ENCODE measurements at places on chromosomes 13 and 19.

DNA sequence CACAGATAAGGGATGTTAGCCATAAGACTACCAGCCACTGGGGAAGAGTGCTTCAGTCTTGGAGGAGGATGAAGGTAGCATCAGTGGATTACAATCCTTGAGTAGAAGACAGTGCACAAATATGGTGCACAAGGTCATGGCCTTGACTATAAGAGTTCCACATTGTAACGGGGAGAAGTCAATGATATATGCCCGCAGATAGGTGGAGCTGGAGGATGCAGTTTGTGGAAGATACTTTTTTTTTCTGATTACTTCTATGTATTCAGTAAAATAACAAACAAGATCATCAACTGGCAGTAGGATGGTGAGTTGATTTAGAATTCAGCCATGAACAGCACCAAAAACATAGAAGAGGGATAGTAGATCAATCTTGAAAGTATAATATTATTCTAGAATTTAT lies 926.8 kb upstream of the MIR17HG start:
- DNase-seq = no peak

DNA sequence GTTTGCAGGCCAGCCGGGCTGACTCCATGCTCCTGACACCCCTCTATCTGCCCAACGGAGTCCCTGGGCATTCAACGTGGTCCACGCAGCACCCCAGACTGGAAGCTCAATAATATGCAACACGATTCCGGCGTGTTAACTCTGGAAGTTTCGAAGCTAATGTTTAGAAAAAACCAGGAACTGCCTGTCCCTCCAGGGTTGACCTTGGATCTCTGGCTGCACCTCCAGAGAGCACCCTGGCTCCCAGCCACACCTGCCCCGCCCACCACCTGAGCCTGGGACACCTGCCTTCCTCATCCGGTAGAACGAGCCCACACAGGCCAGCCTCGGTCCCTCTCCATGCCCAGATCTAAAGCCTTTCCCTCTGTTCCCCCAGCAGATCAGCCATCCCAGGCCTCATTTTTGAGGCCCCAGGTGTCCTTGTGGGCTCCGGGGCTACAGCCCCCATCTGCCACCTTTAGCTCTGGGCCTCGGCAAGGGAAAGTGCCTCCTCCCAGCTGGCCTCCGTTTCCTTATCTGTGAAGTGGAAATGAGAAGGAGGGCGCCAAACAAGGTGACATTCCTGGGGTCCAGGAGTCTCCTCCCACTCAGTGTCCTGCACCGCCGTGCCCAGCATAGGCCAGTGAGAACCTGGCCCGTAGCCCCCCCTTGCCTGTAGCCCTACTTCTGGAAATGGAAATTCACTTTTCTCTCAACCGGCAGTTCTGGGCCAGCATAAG lies 38.7 kb downstream of the KLF2 start:
- no peak for DNase-seq

- DNase-seq = no peak
These were observed 185.7 kb downstream of the KLF5 start for GRCh38 chr13:73244467-73244866.

DNA sequence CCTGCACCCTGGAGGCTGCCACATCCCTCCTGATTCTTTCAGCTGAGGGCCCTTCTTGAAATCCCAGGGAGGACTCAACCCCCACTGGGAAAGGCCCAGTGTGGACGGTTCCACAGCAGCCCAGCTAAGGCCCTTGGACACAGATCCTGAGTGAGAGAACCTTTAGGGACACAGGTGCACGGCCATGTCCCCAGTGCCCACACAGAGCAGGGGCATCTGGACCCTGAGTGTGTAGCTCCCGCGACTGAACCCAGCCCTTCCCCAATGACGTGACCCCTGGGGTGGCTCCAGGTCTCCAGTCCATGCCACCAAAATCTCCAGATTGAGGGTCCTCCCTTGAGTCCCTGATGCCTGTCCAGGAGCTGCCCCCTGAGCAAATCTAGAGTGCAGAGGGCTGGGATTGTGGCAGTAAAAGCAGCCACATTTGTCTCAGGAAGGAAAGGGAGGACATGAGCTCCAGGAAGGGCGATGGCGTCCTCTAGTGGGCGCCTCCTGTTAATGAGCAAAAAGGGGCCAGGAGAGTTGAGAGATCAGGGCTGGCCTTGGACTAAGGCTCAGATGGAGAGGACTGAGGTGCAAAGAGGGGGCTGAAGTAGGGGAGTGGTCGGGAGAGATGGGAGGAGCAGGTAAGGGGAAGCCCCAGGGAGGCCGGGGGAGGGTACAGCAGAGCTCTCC lies 6.9 kb upstream of the CEACAM5 start:
- peak; percentile 72 for DNase-seq

- DNase-seq = no peak
These were observed 669.1 kb upstream of the PCDH20 start for GRCh38 chr13:62084728-62085127.

DNA sequence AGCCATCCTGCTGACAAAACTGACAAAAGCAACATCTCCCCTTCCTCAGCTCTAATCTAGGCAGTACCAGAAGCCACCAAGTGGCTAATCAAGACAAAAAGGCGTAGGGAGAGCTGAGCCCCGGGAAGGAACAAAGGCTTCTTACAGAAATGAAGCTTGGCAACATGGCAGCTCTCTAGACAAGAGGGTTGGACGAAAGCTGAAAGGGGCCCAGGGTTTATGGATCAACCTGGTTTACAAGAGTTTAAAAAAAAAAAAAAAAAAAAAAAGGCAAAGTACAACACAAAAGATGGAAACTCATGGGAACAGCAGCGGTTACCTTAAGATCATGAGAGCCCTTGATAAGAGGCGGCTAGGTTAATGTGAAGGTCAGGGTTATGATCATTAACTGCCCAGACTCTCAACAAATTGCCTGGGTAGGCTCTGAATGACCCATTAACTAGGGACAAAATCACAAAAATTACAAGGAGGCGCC lies 14.0 kb downstream of the ZC3H4 start:
- DNase-seq = no peak

GRCh38 chr19:11180346-11180745 lies 17.0 kb downstream of the KANK2 start:
- no peak for DNase-seq

- no peak for DNase-seq
These were observed at the start of gene SLITRK5 for GRCh38 chr13:87671031-87671752. SLITRK5 (plus strand) TSS chr13:87671371; CDS start chr13:87675389, 4,018 bp downstream.

GRCh38 chr19:18886972-18887371 lies 9.0 kb downstream of the CERS1 start:
- no peak for DNase-seq

DNA sequence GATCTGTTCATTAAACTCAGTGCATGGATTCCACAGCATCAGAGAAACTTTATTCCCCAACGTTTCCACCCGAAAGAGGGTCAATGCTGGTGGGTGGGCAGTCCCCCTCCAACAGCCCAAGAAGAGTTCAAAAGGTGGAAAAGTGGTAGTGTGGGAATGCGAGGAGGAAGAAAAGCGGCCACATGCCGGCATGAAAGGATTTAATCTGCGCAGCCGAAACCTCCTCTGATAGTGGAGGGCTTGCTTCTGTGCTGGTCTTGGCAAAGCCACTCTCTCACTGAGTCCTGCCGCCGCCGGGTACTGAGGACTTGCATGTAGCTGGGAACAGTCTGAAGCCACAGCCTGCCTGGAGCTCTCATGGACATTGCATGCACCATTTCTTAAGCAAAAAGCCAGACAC lies 136.2 kb upstream of the ZNF536 start:
- DNase-seq = no peak

DNA sequence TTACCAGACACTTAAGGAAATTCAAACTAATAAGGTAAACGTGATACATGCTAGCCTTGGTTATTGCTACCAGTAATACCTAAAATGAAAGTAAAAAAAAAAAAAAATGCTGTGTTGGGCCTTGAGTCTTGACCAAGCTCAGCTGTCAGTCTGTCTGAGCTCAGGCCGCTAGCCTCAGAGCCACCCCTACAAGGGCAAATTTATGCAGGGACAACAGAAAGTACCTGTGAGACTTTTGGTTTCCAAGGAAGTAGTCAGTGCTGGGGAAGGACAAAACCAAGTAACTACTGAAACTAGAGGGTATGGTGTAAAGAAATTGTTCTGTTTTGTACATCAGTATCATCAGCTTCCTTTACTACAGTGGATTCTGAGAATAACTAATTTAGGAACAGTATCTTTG lies 134.3 kb upstream of the SLITRK5 start:
- no peak for DNase-seq

GRCh38 chr19:6273701-6274601 lies 5.8 kb downstream of the MLLT1 start:
- no peak for DNase-seq

GRCh38 chr19:39021063-39021462 lies 11.3 kb downstream of the FBXO27 start:
- no peak for DNase-seq

GRCh38 chr19:2027361-2027760 lies 11.8 kb upstream of the BTBD2 start:
- DNase-seq = no peak

DNA sequence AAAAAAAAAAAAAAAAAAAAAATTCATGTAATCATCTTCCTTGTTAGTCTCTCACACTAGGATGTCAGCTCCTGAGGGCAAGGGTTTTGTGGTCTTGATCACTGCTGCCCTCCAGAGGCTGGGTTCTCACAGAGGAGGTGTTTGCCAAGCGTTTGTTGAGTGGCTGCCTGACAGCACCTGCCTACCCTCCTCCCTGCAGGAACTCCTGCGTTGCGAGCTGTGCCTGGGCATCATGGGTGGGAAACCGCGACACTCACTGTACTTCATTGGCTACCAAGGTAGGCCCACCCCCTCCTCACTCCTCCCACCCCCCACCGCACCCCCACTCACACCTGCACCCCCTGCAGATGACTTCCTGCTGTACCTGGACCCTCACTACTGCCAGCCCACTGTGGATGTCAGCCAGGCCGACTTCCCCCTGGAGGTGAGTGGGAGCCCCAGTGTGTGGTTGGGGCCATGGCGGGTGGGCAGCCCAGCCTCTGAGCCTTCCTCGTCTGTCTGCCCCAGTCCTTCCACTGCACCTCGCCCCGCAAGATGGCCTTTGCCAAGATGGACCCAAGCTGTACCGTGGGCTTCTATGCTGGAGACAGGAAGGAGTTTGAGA lies 8.1 kb downstream of the ATG4D start:
- DNase-seq = peak; percentile 85

DNA sequence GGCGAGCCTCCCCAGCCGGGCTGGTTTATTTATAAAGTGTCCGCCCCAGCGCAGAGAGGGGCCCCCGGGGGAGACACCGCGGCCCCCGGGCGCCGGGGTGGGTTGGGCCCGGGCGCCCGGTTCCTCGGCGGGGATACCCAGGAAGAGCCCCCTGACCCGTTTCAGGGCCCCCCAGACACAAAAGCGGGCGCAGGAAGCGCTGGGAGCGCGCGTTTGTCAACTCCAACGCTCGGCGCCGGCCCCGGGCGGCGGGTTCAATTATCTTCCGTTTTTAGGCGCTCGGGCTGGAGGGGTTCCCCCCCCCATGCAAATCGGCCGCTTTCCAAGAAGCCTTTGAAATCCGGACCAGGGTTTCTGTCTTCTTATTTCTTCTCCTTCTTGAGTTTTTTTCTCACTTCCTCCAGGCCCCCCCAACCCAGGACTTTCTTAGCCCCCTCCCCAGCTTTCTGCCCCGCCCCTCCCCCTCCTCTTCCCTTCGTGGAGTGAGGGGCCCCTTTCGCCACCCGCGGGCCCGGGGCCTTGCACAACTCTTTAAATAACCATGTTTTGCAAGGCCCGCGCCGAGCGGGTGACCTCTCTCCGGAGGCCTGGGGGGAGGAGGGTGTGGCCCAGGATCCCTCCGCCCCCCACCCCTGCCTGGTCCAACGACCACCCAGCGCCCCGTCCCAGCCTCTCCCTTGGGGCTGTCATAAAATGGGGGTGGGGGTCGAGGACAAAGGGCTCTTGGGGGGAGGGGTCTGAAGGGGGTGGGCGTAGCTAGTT lies 935 bp downstream of the ARID3A start:
- DNase-seq = peak; percentile 94

- DNase-seq = no peak
These were observed 14.3 kb upstream of the HSPH1 start for GRCh38 chr13:31175847-31176532.

GRCh38 chr19:45500918-45501729 lies 2.9 kb downstream of the PPM1N start:
- DNase-seq = no peak

- DNase-seq = no peak
These were observed 65.9 kb downstream of the ZNF627 start for GRCh38 chr19:11663181-11663591.

DNA sequence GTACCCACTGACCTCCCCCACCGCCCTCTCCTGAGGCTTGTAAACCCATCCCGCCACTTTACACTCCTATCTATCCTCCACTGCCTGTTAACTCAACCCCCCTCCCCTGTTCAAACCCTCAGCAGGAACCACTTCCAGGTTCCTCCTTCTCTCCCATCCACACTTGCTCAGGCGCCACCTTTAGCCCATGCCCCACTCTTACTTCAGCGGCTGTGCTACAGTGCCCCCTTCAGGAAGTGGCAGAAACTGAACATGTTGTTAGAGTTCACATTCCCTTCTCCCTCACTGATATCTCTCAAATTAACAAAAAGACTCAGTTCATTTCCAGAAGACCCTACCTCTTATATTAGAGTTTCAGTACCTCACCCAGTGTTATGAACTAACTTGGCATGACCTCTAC lies 49.4 kb downstream of the ZNF91 start:
- DNase-seq = no peak

- DNase-seq = no peak
These were observed 191.1 kb downstream of the RGCC start for GRCh38 chr13:41648314-41648935.

DNA sequence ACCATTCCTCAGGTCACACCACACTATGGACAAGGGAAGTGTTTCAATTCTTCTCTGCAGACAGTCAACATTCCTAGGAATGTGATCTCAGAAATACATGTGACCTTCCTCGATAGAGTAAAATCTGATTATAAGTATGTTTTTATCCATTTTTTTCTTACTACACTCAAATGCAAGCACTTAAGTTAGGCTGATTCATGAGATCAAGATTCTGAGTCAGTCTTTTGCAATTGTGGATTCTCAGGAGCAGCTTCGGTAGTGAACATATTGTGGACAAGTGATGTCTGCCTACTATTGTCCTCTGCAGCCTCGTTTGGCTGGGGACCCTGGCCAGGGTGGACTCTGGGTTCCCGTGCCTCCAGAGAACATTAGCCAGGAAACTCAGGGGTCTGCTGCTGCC lies 3.2 kb downstream of the SERPINE3 start:
- no peak for DNase-seq

DNA sequence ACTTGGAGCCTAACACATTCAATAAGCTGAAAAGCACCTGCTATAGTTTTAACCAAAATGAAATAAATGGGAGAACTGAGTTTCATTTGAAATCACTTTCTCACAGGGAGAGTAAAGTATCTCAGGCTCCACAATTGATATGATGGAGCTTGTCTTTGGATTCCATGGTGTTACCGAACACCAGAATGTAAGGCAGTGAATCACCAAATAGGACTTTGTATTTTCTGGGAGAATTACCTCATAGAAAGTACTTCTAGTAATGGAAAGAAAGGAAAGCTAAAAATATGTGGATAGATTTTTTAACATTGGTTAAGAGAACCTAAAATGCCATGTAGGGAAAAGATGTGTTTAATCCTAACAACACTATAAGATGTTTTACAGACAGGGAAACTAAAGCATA lies 123.6 kb downstream of the NALCN start:
- DNase-seq = no peak

- peak; percentile 65 for DNase-seq
These were observed 967 bp downstream of the DBP start for GRCh38 chr19:48635966-48636858.

- DNase-seq = peak; percentile 44
These were observed 1124.2 kb downstream of the SLITRK1 start for GRCh38 chr13:82758044-82758443.

All from Karpas-422 (cell line).